ENCODE measurements at places on chromosomes 7 and 10. TPM values are rescaled to one million over a fixed set of nuclear protein-coding genes. Genes with fewer than 3 reads are reported as not detected.

- DNase-seq = no peak
Observed at GRCh38 chr7:115462301-115463015, 540.6 kb downstream of the MDFIC start.

Gene TMEM139
- 9.0 TPM for polyA plus RNA-seq

DNA sequence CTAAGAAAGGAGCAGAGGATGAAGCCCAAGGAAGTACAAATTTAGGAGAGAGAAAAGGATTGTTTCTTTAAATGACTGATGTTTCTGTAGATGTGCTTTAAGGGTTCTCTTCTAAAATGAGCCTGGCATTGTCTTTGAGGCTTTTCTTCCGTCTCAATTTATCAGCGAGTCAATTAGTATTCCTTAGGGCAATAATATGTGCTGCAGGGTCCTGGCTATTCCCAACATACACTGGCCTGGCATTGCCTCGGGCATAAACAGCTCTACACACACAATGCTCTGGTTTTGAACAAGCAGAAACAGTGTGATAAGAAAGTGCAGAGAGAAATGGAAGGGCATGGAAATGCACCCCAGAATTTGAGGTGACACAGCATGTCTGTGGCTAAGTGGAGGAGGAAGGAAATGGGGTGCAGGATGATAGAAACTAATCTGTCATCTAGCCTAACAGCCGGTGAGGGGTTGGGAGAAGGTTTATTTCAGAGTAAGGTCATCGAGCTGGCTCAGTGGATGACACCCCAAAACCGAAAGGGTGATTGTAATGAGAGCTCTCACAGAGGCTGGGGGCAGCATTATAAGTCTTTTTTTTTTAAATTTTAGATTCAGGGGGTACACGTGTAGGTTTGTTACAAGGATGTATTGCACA lies 67.5 kb upstream of the ARHGAP21 start:
- DNase-seq = no peak

Gene PARD3
- 46.9 TPM for polyA plus RNA-seq

- DNase-seq = no peak
Observed at GRCh38 chr10:77168861-77169260, 468.7 kb downstream of the KCNMA1 start.

Gene MKRN1
- 98.1 TPM for polyA plus RNA-seq

Gene ADAM12
- 8.6 TPM for polyA plus RNA-seq

Gene HOXA4
- polyA plus RNA-seq = 33.7 TPM

DNA sequence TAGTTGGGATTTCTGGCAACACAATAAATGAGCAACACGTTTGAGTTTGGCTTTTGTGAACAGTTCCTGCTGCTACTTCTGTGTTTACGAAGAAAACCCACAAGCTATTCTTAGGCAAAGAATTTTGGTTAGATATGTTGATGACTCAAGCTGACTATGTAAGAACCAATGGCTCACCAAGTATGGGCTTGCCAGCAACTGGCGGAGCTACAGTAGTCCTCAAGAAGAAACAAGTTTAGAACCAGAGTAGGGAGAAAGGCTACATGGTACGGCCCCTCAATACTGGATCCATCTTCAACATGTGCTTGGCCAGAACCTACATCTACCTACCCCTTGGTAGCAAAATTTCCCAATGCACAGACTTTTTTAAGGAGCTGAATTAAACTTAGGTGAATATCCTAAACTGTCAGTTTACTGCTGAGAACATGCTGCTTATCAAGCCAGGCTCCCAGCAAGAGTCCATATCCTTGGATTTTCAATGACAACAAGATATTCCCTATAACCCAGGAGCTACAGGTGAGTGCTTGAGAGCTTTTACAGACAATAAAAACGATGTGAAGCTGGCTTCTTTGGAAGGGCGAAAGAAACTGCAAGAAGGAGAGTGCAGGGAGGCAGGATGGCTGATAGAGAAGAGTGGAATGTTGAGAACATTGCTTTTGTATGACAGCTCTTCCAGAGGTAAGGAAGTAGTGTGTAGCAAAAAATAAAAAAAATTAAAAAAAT lies 74.3 kb upstream of the ASAH2 start:
- peak; percentile 45 for DNase-seq

Gene CACNB2
- polyA plus RNA-seq = 11.9 TPM

- no peak for DNase-seq
Observed at GRCh38 chr7:83036721-83037380, 125.8 kb downstream of the PCLO start.

DNA sequence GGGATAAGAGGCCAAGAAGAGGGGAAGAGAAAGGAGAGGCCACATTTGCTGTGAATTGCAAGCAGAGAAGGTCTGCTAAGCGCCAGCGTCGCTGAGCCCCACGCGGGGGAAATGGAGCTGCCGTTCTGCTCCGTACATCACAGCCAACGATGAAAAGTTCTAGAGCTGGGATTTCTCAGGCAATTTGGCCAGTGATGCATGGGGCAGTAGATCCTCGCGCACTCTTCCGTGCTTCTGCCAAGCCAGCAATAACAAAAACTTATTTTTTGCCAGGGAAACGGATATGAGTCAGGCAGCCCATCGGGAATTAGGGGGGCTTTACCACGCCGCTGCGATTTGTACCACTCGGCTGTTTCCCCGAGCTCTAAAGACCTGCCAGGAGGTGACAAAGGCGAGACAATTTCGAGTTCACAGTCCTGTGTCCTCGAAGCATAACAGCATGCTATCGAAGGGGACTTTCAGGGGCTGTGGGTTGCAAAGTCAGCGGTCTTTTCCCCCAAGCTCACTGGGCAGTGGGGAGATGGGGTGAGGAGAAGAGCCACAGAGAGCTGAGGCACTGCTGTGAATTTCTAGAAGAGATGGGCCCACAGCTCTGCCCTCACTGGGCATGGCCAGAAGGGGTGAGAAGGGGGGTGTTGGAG lies 30.0 kb upstream of the SLF2 start:
- DNase-seq = no peak

Gene SSC4D
- 1.7 TPM for polyA plus RNA-seq

- no peak for DNase-seq
Observed at GRCh38 chr7:125934539-125934938, 1004.9 kb upstream of the POT1 start.

DNA sequence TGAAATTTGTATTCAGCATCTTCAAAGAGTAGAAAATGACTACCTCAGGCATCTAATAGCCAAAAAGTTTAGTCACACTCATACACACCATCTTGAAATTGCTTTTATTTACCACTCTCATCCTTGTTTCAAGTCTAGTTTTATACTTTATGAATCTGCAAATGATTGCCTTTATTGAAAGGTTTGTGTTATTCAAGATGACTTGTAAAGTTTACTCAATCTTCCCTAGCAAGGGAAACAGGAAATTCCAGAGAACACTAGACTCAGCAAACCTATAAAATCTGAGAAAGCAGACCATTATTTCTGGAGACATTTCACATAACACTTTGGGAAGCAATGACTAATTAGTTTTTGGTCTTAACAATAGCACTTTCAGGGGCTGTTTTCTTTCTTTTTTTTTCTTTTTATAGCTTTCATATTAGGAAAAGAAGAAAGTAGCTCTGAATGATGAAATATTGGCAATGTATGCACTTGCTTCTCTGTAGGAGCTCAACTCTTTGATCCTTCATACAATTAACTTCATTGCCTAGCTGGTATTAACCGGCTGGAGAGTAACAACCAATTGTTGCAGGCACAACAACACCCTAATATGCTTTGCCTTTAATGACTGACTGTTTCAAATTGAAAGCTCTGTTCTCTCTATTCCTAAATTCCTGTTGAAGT lies 68.9 kb upstream of the HDAC9 start:
- no peak for DNase-seq

- no peak for DNase-seq
Observed at GRCh38 chr7:32936689-32937088, 20.6 kb upstream of the FKBP9 start.

Gene BLNK
- 18.8 TPM for polyA plus RNA-seq

DNA sequence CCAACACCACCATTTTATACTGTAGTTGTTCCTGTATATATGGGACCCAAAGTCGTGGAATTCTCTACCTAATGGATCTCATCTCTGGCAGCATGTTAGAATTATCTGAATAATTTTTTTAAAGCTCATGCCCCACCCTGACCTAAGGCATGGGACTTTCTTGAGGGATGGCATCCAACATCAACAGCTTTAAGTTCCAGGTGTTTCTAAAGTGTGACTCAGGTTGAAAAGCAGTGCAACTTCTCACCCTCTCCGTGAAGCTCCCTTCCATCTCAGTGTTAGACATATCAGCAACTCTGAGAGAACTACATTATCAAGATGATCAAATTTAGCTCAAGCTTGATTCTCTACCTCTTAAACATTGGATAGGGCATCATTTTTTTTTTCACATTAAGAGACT lies 18.1 kb upstream of the RAB18 start:
- DNase-seq = no peak

Gene ANKRD30A
- polyA plus RNA-seq = not detected

Gene MYPN
- 0.04 TPM for polyA plus RNA-seq

DNA sequence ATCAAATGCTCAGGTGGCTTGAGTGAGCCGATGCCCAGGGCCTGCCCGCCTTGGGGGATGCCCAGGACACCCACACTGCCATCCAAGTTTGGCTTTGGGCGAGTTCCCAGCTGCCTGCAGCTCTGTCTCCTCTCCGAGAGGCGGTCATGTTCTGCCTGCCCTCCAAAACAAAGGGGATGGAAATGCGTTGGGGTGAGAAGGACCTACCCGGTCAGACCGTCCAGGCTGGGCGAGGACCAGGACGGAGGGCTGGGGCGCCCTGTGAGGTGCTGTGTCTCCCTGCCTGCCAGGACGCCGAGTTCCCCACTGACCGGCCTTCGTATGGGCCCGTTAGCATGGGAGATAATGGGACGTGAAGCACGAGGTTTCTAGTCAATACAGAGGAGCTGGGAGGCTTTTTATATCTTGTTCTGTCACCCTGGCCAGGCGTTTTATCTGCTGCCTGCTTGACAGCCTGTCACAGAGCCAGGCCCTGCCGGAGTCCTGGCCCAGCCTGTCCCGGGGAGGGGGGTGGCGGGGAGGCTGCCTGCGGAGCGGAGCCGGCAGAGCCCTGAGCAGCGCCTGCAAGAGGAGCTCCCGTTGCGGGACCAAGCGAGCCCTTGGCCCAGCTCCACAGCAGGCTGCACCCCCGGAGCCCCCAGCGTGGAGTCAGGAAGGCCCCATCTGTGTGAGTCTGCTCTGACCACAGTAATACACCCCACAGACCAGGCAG lies 22.0 kb upstream of the ELFN1 start:
- no peak for DNase-seq

DNA sequence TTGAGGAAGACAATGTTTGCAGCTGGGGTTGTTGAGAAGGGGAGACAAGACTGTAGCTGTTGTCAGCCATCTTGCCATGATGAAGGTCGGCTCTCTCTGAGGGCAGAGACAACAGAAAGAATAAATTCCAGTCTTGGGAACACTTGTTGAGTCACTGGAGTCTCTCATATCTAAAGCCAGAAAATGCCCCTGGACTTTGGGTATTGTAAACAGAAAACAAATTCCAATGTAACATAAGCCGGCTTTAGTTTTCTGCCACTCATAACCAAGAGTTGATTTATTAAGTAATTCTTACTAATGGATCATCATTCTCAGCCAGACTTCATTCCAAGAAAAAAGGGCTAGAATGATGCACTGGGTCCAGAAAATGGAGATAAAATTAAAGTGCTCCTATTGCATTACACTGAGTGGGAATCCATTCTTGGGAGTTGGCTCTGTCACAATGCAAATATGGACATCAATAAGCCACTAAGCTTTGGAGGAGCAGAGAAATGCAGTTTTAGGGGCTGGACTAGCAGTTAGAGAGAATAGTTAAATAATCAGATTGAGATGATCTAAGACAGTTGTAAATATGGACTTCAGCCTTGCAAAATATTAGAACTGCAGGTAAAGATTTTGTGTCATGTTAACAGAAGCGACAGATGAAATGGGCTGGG lies 78.9 kb downstream of the ADAM12 start:
- no peak for DNase-seq

Gene HOXA9
- polyA plus RNA-seq = 0.55 TPM

DNA sequence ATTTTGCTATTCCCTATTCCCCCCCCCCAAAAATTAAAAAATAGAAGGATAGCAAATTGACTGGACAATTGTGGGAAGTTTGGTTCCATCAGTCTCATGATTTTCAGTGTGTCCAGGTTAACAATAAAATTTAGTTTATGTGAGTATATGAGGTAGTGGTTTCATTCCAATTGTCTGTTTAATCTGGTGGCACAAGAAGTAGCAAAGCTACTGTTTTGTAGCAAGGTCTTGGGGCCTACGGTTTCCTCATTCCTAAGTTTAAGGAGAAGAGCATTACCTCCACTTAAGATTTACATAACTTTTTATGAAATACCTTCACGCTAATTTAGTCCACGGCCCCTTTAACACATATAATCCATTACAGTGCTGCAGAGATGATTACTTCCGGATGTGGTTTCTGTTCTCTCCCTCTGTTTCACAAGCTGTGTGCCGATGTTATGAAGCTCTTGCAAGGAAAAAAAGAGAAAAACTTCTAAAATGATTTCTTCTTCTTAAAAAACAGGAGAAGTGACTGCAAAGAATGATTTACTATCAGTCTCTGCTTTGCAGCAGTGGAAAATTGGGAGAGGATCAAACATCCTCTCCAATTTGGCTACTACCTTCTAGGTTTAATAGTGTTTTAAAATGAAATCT lies 32.7 kb upstream of the NPVF start:
- peak; percentile 57 for DNase-seq

DNA sequence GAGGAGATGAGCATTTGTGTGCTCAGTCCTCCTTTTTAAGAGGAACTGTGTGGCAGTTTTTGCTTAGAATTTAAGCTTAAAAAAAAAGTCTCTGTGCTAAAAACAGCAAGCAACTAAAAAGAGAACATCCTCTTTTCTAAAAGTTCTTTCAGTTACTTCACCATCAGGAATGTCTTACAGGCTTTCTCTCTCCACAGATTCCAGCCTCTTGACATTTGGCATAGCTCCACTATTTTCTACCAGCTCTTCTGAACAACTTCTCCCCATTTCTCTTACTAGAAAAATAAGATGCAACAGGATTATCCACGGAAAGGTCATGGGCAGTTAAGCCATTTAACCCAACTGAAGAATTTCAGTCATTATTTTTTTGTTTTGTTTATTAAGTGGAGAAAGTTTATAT lies 13.2 kb downstream of the PCLO start:
- DNase-seq = no peak

DNA sequence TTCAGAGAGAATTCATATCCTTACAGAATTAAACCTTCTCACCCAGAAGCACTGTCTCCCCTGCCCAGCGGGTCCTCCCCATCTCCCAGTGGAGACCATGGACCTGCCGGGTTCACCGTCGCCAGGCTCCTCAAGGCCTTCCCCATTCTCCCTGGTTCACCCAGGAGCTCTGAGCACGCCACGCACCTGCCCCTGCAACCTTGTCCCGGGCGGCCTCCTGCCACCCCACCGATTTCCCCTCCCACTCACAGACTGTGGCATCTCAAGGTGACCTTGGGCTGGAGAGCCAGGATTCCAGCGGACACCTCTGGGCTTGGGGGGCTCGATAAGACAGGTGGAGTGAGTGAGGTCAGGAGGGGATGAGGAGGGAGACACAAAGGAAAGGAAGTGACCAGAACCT lies 135.3 kb downstream of the PTPRN2 start:
- DNase-seq = no peak

Gene OPALIN
- polyA plus RNA-seq = not detected

Gene ASAH2
- 0.70 TPM for polyA plus RNA-seq

Gene MSMB
- polyA plus RNA-seq = not detected

GRCh38 chr7:51233374-51233773 lies 83.2 kb downstream of the COBL start:
- DNase-seq = no peak

Data from left lung (tissue), 14 donors.